ENCODE measurements at places on chromosomes 11 and 22.

- no peak for DNase-seq
These were observed 1.3 kb upstream of the HDAC10 start for GRCh38 chr22:50252082-50253045.

DNA sequence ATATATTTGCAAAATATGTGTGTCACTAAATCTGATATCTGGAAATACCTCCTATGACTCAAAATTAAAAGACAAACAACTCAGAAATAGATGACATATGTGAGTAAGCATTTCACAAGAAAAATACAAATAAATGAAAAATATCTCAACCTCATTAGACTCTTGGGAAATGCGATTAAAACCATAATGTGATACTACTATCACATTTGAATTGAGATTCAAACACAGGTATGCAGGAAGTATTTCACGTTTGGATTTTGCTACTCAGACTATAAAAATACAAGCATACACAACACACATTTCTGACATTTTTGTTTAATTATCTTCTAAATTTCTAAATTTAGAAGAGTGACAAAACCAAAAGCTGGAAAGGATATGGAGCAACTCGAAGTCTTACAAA lies 811.9 kb upstream of the LRRC4C start:
- DNase-seq: no peak

DNA sequence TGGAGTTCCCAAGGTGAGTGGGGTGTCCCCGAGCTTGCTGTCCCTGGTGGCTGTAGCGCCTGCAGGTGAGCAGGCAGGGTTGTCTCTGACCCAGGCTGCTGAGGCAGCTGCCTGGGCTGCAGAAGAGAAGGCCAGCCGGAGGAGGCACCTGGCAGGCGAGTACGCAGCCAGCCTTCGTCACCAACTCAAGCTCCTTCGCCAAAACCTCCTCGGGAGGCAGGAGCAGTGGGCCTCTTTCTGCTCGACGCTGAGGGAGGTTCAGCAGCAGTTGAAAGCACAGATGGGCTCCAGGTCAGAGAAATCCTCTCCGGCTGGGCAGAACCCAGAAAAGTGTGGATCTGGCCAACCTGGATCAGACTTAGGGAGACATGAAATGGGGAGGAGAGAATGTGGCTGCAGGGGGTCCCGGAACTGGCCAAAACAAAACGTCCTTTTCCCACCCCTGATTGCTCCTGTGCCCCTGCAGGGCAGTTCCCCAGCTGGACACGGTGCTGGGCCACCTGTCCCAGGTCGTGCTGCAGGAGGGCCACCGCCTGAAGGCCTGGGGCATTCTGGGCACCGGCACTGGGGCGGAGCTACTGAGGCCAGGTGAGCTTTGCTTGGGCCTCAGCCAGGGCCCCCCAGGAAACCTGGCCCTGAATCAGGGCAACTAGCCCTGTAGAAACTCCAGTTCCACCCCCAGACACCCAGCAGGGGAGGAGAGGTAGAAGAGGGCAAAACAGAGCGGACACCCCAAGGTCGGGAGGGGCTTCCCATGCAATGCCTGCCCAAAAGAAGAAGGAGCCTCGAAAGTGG lies 56.7 kb downstream of the BTG4 start:
- DNase-seq: peak; percentile 54

GRCh38 chr11:114162719-114163123 lies 103.2 kb downstream of the ZBTB16 start:
- DNase-seq: peak; percentile 90

DNA sequence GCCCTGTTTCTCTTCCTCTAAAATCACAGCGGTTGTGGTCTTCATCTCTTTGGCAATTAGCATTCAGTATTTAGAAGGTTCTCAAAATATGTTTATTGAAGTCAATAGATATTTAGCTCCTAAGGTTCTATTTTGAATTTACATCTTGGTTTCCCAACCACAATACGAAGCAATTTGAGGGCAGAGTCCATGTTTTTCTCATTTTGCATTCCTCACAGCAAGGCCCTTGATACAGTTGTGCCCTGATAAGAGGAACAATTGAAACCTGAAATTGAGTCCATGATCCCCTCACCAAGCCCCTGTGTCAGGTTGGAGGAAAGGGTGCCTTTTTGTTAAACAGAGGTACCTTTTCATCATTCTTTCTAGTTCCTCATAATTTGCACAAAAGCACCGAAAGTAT lies 131.5 kb downstream of the CCDC81 start:
- DNase-seq: no peak

DNA sequence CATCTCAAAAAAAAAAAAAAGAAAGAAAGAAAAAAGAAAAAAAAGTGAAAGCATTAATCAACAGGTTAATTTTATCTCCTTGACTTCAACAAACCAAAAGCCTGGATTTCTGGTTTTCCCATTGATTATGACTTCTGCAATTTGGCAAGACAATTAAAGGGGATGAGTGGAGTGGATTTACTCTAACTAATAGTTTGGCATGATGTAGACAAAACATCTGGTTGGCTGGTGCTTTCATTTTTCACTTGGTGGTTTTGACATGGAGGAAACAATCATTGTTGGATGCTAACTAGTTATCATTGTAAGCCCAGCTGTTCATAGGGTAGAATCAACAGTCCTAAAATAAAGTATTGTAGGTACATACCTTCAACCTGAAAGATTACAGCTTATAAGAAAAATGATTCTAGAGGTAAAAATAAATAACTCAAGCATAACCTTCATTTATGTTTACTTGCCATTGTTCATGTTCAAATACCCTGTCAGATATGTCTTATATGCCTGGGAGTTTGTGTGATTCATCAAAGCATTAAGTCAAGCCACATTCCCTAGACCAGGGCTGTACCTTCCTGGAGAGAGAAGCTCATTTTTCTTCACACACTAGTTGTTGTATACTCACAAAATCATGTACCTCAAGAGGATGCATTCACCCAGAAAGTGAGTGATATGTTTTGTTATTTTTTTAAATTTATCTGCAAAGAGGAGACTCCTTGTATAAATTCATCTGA lies 15.1 kb downstream of the FIBIN start:
- DNase-seq: no peak

DNA sequence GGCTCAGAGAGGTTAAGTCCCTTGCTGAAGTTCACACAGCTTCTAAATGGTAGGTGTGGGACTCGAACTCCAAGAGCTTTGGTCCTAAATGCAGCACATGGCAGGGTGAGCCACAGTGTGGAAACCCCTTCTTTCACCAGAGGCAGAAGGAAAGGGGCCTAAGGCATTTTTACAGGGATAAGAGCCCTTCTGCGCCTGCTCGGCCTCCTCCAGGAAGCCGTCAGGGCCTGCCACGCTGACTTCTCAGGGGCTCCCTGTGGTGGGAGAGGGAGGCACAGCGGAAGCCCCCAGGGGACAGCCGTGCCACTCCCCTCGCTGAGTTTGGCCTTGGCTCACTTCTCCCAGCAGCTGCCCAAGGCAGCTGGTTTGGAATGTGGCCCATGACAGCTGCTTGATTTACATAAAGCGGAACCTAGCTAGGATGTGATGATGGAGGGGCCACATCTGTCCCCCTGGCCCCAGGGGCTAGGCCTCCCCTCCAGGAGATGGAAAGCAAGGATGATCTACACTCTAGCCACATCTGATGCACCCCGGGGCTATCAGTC lies 35.4 kb downstream of the CD82 start:
- no peak for DNase-seq

DNA sequence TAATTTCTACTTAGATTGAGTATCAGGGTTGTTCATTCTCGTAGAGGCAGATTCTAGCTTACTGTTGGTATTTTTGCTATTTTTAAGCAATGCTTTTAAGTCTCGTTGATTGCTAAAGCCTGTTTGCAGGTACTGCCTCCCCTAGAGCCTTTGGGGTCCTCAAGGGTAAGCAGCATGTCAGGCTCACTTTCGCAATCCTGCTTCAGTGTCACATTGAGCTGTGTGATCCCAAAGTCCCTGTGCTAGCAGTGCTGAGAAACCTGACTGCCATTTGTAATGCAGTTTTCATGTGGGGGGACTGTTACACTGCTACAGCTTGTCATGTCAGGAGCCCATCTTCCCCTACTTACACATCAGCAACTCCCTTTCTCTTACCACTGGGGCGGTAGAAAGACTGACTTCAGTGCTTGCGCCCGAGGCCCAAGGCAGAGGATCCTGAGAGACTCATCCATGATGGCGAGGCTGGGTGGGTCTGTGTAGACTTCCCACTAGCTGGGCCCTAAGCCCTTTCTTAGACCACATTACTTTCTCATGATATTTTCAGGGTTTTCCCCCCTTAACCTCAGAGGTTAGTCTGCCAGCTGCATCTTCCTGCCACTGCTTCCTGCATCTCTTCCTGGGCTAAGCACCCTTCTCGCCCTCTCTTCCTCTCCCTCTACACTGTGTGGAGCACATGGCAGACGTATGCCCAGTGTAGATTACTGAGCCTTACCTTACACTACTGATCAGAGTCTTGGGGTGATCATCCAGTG lies 40.8 kb upstream of the ST14 start:
- DNase-seq: no peak

- no peak for DNase-seq
These were observed 141.2 kb downstream of the CADM1 start for GRCh38 chr11:115362997-115363396.

DNA sequence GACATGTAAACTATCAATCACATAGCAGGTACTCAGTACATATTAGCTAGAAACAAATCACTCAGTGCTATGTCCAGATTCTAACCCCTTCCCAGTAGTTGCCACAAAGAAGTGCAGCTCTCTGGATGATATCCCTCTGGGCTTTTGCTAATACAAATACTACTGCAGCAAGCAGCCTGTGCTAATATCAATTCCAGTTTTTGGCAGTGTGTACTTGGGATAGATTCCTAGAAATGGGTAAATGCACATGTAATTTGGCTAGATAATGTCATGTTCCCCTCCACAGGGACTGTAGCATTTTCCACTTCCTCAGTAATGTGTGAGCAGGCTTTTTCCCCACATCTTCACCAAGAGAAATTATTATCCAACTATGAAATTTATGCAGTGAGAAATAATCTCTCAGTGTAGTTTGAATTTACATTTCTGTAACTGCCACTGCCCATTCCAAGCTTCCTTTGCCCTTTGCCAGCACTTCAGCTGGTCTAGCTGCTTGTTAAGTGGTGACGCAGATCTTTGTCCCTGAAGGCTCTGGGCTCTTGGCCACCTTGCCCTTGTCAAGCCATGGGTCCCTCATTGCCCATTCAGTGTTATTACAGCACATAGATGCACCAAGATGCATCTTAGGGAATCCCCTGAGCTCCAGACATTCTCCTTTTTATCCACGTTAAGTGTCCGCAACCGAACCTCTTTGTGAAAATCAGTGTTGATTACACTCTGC lies 107.1 kb upstream of the CLPB start:
- DNase-seq: no peak
